GOT3 (cell line): ENCODE measurements at places on chromosomes 13 and 19.

DNA sequence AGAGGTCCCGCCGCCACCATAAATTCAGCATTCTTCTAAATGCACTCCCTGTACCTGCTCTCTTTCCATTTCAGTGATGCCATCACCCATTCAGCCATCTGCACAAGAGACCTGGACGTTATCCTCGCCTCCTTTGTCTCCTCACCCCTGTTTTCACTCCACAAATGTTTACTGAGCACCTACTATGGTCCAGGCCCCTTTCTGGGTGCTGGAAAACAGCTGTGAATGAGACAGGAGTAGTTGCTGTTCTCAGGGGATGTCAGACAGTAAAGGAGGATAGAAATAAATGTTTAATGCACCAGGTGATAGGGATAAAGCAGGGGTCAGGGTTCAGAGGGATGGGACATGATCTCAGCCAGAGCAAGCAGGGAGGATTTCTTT lies 3.3 kb downstream of the AP1M1 start:
- DNase-seq = no peak

- DNase-seq = no peak
Measured at GRCh38 chr19:55082020-55082851, 6.6 kb downstream of the EPS8L1 start.

- no peak for DNase-seq
Measured at GRCh38 chr13:52141299-52141698, 12.4 kb upstream of the NEK5 start.

DNA sequence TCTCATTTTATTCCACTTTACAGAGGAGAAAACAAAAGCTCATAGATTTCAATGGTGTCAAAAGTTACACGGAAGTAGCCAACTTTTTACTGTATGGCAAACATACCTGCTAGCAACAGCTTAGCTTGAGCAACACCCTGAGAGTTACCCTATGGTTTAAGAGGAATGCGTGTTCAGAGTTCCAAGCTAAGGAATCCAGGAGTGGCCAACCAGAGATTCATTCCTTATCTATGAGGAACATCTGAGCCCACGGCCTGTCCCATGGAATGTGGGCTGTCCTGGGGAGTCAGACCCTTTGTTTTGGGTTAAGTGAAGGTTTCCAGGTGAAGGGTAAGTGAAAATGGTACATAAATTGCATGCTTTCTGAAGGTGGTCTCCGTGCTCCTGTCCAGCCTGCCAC lies 67.5 kb downstream of the STARD13 start:
- no peak for DNase-seq

- DNase-seq = no peak
Measured at GRCh38 chr19:771332-771785, 20.4 kb downstream of the MISP start.

DNA sequence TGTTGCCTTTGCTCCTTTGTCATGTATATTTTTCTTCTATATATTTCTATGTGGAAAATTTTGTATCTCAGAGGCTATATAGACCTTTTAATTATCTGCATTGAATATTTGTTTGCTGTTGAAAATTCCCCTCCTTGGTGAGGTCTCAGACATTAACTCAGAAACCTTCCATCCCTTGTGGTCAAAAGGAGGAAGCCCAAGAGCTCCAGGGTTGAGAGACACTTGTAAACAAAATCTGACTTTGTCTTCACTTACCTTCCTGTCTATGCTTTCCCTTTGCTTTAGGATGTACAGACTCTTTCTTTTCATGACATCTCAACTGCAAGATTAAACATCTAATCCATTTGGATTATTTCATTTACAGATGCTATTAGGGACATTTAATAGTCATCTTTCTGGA lies 157.5 kb downstream of the PCDH20 start:
- no peak for DNase-seq

DNA sequence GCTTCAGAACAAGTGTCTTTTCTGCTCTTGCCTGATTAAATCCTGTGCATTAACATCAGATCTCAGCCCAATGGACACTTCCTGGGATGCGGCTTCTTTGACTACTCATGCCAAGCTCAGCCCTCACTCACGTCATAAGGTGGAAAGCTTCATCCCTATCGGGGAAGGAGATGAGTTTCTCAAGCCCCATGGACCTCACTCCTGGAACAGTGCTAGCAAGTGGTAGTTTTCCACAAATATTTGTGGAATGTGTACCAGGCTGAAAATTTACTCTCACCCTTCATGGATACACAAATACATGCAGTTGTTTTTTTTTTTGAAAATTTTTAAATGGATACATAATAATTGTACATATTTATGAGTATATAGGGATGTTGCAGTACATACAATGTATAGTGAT lies 34.6 kb upstream of the FARP1 start:
- DNase-seq = no peak

DNA sequence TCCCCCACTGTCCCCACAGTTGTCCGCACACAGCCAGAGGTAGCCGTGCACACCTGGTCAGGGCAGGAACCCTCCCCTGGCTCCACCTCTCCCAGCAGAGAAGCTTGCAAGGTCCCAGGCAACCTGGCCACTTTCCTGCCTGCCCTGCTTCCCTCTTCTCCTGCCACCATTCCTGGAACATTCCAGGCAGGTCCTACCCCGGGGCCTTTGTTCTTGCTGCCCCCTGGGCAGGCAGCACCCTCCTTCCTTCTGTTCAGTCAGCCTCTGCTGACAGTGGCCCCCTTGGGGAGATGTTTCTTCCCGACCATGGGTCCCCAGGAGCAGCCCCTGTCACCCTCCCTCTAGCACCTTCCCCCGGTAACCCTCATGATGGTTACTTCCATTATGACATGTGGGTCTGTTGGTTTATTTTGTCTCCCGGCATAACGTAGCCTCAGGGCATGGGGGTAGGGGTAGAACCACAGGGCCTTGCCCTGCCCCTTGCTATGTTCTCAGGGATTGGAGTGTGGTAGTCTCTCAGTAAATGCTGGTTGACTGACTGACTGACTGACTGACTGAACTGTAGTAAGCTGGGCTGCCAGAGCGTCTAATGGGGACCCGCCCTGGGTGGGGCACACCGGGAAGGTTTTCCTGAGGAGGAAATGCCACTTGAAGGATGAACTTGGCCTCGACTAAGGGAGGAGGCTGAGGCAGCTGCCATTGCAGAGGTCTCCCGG lies 10.8 kb downstream of the PAK4 start:
- DNase-seq = no peak
